NCI-H2029 (cell line): ENCODE measurements at places on chromosomes 3 and 15.
A peak's percentile ranks its signal among the peaks of the same experiment; 100 is the strongest.

DNA sequence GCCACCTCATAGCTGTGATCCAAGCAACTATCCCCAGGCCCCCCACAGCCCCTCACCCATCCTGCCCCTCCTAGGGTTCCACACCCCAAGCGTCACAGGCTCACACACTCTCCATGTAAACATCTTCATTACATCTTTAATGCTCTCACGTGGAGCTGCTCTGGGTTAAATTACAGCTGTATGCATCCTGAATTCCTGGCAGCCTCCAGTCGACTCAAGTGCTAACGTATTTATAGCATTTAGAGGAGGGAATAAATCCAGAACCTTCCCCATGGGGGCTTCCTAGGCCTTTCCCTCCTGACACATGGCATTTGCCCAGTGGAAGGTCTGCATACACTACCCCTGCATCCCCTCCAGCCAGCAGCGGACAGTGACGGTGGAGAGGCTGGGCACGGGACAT, 9.6 kb downstream of the C3orf18 start:
- DNase-seq: no peak

- DNase-seq: no peak
Measured at GRCh38 chr15:70775160-70775559, 11.8 kb upstream of the UACA start.

DNA sequence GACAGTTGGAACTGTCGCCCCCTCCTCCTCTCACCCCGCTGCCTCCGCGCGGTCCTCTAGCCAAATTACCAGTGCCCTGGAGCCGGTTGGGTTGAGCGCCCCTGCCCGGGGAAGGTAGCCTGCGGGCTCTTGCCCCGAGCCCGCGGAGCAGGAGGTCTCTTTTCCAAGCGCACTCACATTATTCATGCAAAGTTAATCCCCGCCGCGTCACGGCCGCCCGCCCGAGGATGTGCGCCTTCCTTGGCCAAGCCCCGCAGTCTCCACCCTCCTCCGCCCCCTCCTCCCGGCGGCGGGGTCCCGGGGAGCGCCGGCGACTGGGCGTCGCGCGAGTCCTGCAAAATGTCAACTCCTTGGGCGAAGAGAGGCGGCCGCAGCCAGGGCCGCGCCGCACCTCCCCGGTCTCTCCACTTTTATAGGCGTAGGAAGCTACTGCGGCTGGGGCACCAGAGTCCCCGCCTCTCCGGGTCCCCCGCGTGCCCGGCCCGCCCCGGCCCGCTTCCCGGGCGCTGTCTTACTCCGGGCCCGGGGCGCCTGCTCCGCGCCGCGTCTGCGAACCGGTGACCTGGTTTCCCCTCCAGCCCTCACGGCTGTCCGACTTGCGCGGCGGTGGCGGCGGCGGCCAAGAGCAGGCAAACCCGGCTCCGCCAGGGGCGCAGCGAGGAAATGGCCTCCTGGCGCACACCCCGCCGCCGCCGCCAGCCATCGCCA, at the start of gene THRB:
THRB (minus strand) TSS at position 233 of the 708 bp plus-strand sequence.
- DNase-seq: no peak

GRCh38 chr3:187084126-187084525, 55.2 kb downstream of the RPL39L start:
- DNase-seq: no peak

- no peak for DNase-seq
Measured at GRCh38 chr3:196741249-196741889, 1.7 kb downstream of the PAK2 start.

- DNase-seq: no peak
Measured at GRCh38 chr15:36944442-36944841, 155.9 kb downstream of the MEIS2 start.

DNA sequence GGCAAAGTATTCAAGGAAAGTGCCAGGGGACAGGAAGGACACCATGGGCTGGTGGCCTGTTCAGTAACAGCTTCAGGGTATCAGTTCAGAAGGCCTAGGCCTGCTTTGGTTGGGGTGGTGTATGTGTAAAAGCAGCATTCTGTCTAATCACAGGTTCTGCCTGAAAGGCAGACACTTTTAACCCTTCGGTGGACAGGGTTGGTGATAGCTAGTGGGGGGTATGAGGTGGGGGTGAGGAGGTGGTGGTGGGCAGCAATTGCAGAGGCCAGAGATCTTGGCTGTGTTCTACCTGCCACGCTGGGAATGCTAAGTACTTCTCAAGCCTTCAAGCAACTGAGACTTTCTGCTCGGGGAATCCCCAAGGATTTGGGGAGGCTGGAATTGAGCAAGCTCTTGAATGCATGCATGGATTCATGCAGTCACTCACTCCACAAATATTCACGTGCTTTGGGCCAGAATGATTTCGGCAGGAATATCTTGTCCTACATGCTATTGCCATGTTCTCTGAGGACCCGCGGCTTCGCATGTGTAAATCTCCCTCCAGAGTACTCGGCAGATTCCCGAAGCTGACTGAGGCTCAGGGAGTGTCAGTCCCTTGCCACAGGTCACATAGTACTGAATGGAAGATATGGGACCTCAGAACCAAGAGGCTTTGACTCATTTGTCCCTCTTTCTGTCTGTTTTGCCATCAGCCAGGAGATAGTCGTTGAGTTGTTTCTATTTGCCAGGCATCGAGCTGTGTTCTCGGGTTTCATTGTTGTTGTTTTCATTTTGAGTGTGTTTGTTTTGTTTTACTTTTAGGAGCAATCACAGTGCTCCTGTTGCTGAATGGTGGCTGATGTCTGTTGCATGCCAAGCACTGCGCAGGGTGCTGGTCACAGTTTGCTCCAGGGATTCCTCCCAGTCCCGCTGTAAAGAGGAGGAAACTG, 65.5 kb downstream of the SMAD3 start:
- no peak for DNase-seq

GRCh38 chr15:60932051-60932915, 296.8 kb downstream of the RORA start:
- no peak for DNase-seq

DNA sequence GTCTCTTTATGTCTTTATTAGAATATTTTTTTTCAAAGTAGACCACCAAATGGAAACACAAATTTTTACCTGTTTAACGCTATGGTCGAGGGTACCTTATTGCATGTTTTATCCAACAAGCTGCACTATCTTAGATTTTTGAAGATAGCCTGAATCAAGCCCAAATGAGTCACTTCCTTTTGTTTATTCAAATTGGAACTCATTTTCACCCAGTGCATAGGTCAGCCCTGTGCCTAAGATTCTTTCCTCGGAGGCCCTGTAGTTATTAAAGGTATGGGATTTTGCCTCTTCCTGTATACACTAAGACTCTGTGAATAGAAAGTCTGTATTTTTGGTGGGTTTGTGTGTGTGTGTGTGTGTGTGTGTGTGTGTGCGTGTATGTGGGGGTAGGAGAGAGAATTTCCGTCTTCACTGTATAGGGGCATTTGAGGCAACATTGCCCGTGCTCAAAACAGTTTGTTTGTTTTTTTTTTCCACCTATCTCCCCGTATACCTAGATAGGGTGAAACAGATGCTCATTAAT, 358.0 kb upstream of the CADM2 start:
- no peak for DNase-seq

DNA sequence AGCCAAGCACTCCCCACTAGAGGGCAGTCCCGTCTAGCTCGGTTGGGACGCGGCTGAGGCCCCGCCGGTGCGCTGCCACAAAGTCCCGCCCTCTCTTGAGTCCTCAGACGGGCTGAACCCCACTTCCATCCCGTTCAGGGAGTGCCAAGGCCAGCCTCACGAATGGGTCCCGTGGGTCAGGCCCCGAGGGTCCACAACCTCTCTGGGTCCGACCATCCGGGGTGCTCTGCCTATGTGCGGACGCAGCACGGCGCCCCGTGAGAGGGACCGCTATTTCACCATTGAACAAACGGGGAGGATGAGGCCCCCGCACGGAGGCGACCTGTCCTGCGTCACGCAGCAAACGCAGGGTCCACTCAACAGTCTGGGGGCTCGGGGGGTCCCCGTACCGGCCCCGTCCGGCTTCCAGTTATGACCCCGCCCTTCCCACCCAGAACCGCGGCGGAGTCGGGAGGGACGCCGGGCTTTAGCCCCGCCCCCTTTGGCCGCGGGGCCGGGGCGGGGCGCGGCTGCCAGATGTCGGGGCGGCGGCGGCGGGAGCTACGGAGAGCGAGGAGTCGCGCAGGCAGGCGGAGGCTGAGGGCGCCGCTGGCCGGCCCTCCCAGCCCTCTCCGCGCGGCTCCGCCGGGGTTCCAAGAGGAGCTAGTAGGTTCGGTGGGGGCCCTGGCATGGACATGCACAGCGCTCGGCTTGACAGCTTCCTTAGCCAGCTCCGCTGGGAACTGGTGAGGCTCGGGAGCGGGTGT, at the start of gene INKA1:
INKA1 (plus strand) TSS at position 543 of the 746 bp plus-strand sequence; CDS start at position 675, 132 bp downstream.
- peak; percentile 61 for DNase-seq

- DNase-seq: no peak
Measured at GRCh38 chr15:24933716-24934115, 21.1 kb upstream of the SNRPN start.

DNA sequence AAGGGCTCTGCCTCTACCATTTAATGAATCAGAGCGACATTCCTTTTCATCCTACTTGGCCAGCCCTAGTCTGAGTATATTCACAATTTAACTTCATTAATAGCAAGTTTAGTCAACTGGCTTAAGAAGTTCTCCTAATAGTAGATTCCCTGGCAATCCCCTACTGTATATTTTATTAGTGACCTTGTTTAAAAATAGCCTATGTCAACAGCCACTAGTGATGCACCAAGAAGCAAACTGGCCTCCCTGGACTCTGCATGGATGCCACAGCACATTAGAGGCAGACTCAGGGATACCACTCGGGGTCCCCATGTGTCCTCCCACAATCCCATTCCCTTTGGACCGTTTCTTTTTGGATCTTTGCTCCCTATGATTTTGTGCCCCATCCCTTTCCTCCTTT, 83.6 kb downstream of the THSD4 start:
- no peak for DNase-seq

- no peak for DNase-seq
Measured at GRCh38 chr3:126493739-126494138, 18.0 kb upstream of the ZXDC start.

DNA sequence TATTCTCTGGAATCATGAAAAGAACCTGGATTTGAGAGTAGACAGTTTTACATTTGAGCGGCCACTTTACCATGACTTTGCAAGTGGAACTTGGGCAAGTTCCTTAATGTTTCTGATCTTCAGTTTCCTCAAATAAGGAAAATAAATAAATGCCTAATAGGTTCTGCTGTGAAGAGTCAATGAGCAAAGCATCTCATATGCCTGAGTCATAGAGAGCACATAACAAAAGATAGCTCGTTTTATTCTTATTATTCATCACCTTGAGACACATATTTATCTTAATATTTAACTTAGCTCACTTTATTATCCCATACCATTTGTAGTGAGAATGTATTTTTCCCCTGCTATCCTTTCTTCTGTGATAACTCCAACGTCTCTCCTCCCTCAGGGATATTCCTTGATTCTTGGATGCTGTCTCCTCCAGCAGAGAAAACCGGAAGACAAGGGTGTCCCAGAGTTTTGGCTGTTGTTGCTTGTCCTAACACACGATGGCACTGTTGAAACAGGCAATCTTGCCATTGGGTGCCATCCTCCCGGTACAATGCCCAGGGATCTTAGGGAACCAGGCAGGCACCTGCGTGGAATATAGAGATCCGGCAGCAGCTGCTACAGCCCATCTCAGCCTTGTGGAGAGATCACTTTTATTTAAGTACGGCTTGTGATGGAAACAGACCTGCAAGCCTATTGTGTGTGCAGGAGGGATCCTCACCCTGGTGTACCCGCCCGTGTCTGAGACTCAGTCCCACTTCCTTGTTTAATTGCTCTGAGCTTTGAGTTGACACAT, 33.3 kb upstream of the VPS33B start:
- DNase-seq: peak; percentile 19

DNA sequence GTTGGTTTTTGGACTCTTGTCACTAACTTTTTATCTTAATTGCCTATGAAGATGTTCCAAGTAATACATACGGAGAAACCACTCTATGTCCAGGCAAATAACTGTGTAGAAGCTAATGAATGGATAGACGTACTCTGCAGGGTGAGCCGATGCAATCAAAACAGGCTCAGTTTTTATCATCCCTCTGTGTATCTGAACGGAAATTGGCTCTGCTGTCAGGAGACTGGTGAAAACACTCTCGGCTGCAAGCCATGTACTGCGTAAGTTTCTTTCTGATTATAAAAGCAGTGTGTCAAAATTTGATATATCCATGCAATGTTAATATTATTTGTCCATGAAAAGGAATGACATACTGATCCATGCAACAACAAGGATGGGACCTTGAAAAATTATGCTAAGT, 121.6 kb downstream of the RASA2 start:
- DNase-seq: no peak

- DNase-seq: no peak
Measured at GRCh38 chr3:9231471-9231870, 18.0 kb downstream of the SRGAP3 start.

DNA sequence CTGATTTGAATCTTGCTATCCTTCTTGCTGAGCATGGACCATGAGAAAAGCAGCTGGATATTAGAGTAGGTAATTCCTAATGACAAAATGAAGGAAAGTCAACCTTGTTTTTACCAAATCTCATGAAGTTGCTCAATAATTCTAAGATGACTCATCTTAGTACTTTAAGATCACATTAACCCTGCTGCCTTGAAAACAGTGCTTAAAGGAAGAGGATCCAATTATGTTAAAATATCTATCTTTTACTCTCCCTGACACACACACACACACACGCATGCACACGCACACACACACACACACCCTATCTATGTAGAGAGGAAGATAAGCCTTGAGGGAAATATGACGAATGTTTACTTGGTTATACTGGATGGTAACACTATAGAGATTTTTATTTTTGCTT, 16.0 kb upstream of the MYO1E start:
- DNase-seq: no peak

- DNase-seq: no peak
Measured at GRCh38 chr15:63462088-63462487, 42.3 kb upstream of the USP3 start.

GRCh38 chr3:197209366-197210260, 88.8 kb downstream of the DLG1 start:
- DNase-seq: no peak

GRCh38 chr15:36208868-36209582, 370.4 kb upstream of the CDIN1 start:
- no peak for DNase-seq

GRCh38 chr3:188860147-188860546, 311.6 kb upstream of the TPRG1 start:
- no peak for DNase-seq

DNA sequence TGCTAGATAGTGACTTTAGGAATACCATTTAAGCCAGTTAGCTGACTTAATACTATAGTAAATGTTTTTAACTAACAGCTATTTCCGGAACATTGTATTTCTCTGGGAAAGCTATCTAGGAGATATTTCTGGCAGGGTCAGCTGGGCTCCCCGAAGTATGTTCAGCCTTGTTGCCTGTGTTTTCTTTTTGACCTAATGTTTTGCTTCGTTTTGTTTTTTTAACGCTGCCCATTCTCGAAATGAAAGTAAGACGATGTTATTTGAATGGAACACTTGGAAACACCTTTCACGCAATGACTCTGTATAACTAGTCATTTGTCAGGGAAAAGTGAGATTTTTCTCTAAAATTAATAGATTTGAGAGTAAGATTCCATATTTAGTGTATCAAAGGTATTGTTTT, 702.9 kb upstream of the NAALADL2 start:
- DNase-seq: no peak

- DNase-seq: no peak
Measured at GRCh38 chr3:124115279-124115678, 123.4 kb upstream of the ROPN1 start.
